ENCODE measurements at places on chromosomes 4 and X.

DNA sequence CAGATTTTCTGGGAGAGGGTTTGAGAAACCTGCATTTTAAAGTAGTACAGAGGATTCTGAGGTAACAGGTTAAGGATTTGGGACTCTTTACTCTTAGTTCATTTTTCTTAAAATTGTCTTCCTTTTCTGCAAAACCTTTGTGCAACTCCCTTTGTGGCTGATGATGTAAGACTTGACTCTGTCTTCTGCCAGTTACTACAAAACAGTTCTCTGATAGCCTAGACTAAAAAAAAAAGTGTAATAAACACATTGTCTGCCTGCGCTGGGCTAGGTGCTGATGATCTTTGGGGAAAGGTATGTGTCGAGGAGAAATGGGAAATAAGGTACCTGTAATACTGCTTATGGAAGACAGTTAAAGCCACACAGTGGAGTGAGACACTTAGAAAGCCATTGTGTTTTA lies 28.7 kb downstream of the IL13RA1 start:
- DNase-seq, result no peak

GRCh38 chr4:7330811-7331681 lies 103.7 kb downstream of the PSAPL1 start:
- DNase-seq, result no peak

GRCh38 chr4:20889901-20890300 lies 189.6 kb downstream of the PACRGL start:
- no peak for DNase-seq

- DNase-seq, result peak; percentile 9
Measured at GRCh38 chr4:156197216-156197615, 243.6 kb upstream of the CTSO start.

DNA sequence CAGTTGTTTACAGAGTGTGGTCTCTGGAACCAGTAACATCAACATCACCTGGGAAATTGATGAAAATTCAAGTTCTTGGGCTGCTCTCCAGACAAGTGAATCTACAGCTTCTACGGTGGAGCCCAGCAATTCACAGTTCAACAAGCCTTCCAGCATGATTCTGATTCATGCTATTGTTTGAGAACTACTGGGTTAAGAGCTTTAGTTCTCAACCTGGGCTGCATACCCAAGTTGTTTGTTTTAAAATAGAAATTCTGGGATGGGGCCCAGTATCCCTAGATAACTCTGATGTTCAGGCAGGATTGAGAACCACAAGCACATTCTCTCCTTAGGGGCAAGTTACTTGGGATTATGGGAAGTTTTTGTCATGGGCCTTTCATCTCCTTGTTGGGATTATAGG lies 37.9 kb upstream of the PGK1 start:
- no peak for DNase-seq

- no peak for DNase-seq
Measured at GRCh38 chrX:104370089-104370488, 115.4 kb upstream of the ESX1 start.

- DNase-seq, result no peak
Measured at GRCh38 chr4:1330761-1331590, 16.0 kb upstream of the UVSSA start.

- DNase-seq, result peak; percentile 4
Measured at GRCh38 chr4:105088110-105088879, 58.4 kb upstream of the TET2 start.
